ENCODE measurements at places on chromosomes 6 and 20. TPM values are rescaled to one million over a fixed set of nuclear protein-coding genes. Genes with fewer than 3 reads are reported as not detected.

The FAM83D gene
- 2.0 TPM for total RNA-seq

The ZNF341 gene
- total RNA-seq: 4.8 TPM

The EEF1A2 gene
- total RNA-seq: 0.67 TPM

The HLA-DOB gene
- total RNA-seq: 0.64 TPM

The CDH26 gene
- total RNA-seq: 8.8 TPM

The NT5E gene
- total RNA-seq: 15.3 TPM

- no peak overlapping the region for H3K27ac ChIP-seq
- DNase-seq: no peak
- H3K27me3 ChIP-seq: no peaks in the 10 kb centered on the region
- no peak overlapping the region for H3K4me3 ChIP-seq
- no peaks in the 10 kb centered on the region for H3K36me3 ChIP-seq
Observed at GRCh38 chr6:157644043-157644810, 178.8 kb upstream of the SNX9 start.

- no peak overlapping the region for H3K4me3 ChIP-seq
- H3K27ac ChIP-seq: no peak overlapping the region
- no peaks in the 10 kb centered on the region for H3K27me3 ChIP-seq
- H3K4me1 ChIP-seq: no peaks in the 10 kb centered on the region
- no peak for DNase-seq
Observed at GRCh38 chr6:86793649-86794048, 143.7 kb upstream of the HTR1E start.

DNA sequence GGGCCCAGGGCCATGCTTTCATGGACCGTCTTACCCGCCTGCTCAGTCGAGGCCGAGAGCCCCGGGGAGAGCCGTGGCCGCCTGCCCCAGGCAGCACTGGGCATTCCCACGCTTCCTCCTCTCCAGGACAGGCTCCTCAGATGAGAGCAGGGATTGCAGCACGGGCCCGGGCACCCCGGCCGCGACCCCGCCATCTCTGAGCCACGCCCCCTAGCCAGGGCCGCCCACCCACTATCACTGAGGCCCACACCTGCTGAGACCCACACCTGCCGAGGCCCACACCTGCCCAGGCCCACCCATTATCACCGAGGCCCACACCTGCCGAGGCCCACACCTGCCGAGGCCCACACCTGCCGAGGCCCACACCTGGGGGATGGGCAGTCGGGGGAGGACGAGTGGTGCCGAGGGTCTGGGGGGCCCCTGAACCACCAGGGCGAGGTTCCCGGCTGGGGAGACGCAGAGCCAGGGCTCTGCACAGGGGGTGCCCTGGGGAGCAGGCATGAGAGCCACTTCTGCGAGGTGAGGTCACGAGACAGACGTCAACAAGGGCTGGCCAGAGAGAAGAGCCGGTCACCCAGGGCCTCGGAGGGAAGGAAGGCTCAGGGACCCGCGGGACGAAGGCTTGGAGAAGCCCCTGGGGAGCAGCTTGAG lies 235.6 kb downstream of the ERMARD start:
- no peaks in the 10 kb centered on the region for H3K36me3 ChIP-seq
- peaks cover 4% of the 10 kb centered on the region for H3K4me1 ChIP-seq
- DNase-seq: peak; percentile 57
- H3K27me3 ChIP-seq: no peaks in the 10 kb centered on the region
- H3K27ac ChIP-seq: no peak overlapping the region

DNA sequence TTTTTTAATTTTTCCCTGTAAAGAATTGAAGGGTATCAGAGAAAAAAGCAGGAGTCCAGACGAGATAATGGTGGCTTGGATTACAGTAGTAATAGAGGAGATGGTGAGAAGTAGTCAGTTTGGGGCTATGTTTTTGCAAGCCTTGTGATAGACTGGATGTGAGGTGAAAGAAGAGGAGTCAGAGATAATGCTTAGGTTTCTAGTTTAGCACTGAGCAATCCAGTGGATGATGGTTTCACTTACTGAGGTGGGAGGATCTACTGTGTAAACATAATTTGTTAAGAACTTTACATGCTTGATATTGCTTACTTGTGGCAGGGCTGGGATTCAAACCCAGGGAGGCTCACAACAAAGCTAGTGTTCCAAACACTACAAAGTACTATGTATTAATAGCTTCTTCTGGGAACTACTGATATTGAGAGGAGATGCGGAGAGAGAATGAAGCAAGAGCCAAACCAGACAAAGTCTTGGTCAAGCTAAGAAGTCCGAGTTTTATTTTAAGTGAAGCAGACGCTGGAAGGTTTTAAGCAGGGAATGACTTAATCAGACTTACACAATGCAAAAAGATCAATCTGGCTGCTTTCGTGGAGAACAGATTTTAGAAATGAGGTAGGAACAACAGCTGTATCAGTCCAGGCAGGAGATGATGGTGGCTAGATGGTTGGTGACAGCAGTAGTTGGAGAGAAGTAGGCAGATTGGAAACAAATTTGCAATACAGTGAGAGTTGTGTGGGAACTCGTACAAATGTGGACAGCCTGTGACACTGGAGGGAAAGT lies 58.0 kb downstream of the ZFAND3 start:
- H3K27me3 ChIP-seq: no peaks in the 10 kb centered on the region
- peaks cover 27% of the 10 kb centered on the region for H3K4me1 ChIP-seq
- DNase-seq: no peak
- H3K4me3 ChIP-seq: no peak overlapping the region
- H3K36me3 ChIP-seq: no peaks in the 10 kb centered on the region
- H3K27ac ChIP-seq: no peak overlapping the region

DNA sequence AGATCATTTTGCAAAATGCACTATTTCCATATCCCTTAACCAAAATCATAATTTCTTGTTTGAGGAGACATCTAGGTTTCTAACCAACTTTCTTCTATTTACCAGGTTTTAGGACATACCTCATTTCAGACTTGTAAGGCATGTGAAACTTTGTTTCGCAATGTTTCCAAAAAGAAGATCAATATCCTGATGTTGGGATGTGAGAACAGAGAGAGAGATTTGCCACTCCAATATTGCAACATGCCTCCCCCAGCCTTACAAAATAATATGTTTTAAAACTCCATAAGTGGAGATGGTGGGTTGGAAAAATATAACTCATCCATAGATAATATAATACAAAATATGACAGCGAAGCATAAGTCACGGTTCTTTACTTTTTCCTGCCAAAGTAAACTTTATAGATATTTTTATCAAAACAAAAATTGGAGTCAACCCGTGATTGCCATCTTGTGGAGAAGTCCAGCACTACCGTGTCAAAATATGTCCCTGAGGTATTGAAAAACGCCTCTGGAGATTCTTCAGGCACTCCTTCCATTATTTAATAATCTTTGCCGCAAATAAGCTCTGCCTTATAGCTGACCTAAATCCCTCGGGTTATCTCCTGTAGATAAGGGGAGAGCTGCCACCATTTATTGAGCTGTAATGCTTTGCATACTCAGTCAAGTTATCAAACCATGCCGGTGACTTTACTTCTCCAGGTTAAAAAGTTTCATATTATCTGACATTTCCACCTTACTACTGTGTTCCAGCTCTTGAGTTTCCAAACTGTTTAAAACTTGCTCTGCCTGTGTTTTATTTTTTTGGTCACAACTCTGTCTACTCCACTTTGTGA lies 534.2 kb downstream of the HACE1 start:
- no peak overlapping the region for H3K27ac ChIP-seq
- no peaks in the 10 kb centered on the region for H3K27me3 ChIP-seq
- H3K4me3 ChIP-seq: no peak overlapping the region
- H3K36me3 ChIP-seq: no peaks in the 10 kb centered on the region
- H3K4me1 ChIP-seq: no peaks in the 10 kb centered on the region

DNA sequence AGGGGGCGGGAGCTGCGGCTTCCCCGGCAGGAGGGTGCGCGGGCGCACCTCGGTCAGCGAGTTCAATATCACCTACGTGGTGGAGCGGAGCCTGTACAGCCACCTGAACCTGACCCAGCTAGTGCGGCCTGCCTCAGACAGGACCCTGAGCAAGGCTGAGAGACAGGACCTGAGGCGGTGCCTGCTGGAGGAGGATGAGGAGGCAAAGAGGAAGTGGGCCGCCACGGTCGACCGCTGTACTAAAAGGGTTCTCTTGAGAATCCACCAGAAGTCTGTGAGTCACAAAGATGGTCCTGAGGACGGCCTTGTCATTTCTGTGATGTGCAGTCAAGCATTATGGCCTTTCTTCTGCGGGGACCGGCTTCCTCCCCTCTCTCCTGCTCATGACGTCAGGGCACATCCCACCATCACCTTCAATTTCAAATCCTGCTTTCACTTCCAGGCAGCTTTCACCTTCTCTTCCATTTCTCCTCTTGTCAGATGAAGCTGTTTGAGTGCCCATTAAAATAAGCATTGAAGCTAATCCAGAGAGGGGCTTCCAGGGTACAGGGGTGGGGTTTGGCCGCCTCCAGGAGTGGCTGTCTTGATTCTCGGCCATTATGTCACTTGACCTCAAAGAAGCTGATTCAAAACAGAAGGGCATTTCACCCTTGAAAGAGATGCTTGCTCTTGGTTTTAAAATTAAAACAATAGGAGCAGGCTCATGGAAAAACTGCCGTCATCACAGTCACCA lies 177.6 kb downstream of the SASH1 start:
- no peak overlapping the region for H3K27ac ChIP-seq
- H3K4me3 ChIP-seq: no peak overlapping the region
- H3K27me3 ChIP-seq: no peaks in the 10 kb centered on the region
- H3K4me1 ChIP-seq: peaks cover 15% of the 10 kb centered on the region

- no peak overlapping the region for H3K27ac ChIP-seq
- H3K4me1 ChIP-seq: peaks cover 26% of the 10 kb centered on the region
- H3K36me3 ChIP-seq: no peaks in the 10 kb centered on the region
- no peak overlapping the region for H3K4me3 ChIP-seq
- peaks cover 17% of the 10 kb centered on the region for H3K27me3 ChIP-seq
Observed at GRCh38 chr20:63846128-63846771, 15.0 kb upstream of the ABHD16B start.

GRCh38 chr6:154476494-154476893 lies 34.0 kb downstream of the CNKSR3 start:
- no peak overlapping the region for H3K27ac ChIP-seq
- no peaks in the 10 kb centered on the region for H3K27me3 ChIP-seq
- H3K4me1 ChIP-seq: peaks cover 6% of the 10 kb centered on the region
- H3K36me3 ChIP-seq: no peaks in the 10 kb centered on the region
- DNase-seq: no peak
- no peak overlapping the region for H3K4me3 ChIP-seq

DNA sequence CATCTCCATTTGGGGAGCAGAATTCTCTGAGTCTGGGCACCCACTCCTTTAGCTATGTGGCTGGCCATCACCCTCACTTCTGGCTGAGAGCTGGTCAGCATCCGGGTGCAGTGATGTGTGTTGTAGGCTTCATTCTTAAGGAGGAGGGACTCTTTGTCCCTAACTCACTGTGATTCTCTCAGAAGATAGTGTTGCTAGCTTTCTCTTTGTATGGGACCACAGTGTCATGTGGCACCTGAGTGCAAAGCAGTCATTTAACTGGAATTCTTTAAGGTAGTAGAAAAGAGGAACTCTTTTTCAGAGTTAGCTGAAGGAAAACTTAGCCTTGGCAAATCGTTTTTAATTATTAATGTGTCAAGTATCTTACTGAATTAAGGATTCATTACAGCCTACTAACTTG lies 165.9 kb downstream of the JARID2 start:
- H3K27me3 ChIP-seq: no peaks in the 10 kb centered on the region
- H3K4me3 ChIP-seq: no peak overlapping the region
- no peak overlapping the region for H3K27ac ChIP-seq
- no peak for DNase-seq
- H3K4me1 ChIP-seq: peaks cover 9% of the 10 kb centered on the region
- H3K36me3 ChIP-seq: no peaks in the 10 kb centered on the region

DNA sequence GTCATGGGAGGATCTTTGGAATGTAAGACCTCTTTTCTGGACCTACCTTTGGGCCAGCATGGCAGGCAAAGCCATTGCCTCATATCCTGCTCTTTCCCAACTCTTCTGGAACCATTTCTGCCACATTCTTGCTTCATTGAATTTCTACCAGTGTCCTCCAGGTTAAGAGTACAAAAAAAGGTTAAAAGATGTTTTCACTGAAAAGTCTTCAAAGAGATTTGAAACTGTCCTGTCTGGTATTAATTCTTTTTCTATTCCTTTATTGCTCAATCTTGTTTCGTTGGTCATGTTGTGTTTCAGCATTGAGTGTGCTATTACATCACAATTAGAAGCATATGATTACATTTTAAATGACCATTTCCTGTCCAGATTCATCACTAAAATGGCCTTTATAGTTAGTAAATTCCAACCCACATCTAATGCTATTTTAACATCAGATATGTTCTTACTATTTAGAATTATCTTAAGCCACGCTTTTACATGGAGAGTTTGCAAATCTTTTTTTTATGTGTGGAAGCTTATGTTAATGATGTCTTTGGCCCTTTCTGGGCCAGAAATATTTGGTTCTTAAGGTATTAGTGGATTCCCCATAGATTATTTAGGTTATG lies 450.9 kb downstream of the GJA1 start:
- no peaks in the 10 kb centered on the region for H3K4me1 ChIP-seq
- H3K27me3 ChIP-seq: no peaks in the 10 kb centered on the region
- H3K27ac ChIP-seq: no peak overlapping the region
- DNase-seq: no peak
- no peak overlapping the region for H3K4me3 ChIP-seq
